Neuronal stem cell (in vitro differentiated cells): ENCODE measurements at places on chromosomes 11 and 22.

DNA sequence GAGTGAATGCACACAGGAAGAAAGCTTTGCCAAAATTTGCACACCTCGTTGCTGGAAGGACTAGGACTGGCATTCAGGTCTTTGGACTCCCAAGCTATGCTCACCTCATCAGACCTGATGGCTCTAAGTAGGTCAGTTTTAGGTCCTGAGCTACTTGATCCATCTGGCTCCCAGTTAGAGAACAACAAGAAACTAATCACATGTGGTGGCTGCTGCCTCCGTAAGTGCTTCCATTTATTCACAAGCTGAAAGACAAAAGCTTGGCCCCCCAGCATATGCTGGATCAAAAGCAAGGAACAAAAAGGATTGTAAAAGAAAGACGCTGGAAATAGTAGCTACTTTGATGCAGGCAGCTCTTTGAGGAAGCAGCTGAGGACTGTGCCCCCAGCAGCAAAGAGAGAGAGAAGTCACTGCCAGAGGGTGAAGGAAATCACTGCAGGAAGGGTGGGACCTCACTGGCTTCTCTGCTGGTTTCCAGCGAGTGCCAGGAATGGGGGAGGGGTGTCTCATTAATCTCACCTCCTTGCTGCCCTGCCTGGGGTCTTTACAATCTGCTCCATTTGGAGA, 268.9 kb downstream of the KIRREL3 start:
- no peak for DNase-seq

GRCh38 chr22:36352803-36353507, 34.8 kb downstream of the MYH9 start:
- no peak for DNase-seq

DNA sequence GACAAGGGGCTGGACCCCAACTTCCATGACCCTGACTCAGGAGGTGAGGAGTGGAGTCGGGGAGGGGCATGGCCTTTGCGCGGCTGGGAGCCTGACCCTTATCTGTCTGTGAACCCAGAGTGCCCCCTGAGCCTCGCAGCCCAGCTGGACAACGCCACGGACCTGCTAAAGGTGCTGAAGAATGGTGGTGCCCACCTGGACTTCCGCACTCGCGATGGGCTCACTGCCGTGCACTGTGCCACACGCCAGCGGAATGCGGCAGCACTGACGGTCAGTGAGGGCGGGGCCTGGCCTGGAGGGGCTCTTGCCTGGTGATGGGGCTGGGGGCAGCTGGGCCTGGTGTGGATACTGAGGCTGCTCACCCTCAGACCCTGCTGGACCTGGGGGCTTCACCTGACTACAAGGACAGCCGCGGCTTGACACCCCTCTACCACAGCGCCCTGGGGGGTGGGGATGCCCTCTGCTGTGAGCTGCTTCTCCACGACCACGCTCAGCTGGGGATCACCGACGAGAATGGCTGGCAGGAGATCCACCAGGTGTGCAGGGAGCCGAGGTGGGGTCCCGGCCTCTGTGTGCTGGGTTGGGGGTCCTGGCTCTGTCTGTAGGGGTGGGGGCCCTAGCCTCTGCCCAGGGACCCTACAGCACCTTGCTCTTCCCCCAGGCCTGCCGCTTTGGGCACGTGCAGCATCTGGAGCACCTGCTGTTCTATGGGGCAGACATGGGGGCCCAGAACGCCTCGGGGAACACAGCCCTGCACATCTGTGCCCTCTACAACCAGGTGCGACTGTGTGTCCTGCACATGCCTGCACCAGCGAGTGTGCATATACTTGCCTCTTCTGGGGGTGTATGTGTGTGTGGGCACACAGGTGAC, 6.3 kb downstream of the SHANK3 start:
- no peak for DNase-seq

DNA sequence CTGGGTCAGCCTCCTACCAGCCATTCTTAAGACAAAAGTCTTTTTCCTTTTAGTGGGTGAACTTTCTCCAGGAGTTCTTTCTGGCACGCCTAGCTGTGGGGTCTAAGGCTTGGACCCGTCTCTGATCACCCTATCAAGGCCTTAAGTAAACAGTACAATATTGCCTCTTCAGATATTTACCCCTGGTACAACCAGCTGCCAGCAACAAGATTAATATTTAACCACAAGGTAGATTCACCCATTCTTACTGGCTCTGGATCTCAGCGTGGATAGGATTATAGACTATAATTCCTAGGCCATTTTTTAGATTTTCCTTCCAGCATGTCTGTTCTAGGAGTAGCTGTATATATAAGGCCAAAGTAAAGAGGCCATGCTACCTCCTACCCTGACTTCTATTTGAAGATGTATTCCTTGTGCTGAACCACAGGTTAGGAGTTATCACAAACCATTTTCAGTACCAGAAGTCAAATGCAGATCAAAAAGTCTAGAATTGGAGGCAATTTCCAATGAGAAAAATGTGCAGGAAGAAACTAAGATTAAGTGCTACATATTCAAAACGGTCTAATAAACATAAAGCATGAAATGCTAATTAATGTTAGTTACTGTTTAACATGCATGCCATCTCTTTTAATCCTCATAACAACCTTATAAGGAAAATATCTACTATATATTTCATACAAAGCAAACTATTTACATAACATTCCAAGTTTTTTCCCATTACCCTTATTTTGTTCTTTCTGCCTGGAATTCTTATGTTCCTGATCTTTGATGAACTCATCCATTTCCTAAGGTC, 110.0 kb upstream of the SYN3 start:
- DNase-seq, result no peak

DNA sequence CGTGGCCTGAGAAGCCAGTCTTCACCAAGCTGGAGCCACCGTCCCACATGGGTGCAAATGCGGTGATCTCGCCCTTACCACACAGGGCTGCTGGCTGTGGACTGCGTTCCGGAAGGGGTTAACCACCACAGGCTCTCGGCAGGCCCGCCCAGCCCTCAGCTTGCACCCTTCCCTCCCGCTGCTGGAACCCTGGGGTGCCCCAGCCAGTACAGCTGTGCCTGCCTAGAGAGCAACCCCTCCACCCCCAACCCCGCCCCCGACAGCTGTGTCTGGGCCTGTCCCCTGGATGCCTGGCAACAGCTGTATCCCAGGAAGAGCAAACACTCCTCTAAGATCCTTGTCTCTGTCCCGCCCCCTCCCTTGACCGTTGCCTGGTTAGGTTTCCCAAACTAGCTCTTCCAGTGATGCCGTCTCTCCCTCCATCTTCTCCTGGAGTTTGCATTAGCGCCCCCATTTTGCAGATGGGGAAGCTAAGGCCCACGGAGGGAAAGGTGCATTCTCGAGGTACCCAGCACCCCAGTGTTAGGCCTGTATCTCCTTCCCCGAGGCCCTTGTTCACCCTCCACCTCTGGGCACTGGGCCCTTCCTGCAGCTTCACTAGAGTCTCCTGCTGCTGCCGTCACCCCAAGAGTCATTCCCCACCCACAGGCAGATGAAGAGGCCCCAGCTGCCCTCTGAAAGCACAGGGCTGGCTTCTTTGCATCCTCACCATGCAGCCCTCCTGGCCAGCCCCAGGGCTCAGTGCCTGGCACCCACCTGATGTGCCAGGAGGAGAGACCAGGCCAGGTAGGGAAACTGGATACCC, 12.6 kb upstream of the COX8A start:
- DNase-seq, result no peak

- no peak for DNase-seq
Observed at GRCh38 chr11:27040302-27041115, at the start of gene BBOX1. Gene BBOX1, plus strand, starts transcription at chr11:27040815. Its CDS starts 14,616 bp downstream, at chr11:27055431.

DNA sequence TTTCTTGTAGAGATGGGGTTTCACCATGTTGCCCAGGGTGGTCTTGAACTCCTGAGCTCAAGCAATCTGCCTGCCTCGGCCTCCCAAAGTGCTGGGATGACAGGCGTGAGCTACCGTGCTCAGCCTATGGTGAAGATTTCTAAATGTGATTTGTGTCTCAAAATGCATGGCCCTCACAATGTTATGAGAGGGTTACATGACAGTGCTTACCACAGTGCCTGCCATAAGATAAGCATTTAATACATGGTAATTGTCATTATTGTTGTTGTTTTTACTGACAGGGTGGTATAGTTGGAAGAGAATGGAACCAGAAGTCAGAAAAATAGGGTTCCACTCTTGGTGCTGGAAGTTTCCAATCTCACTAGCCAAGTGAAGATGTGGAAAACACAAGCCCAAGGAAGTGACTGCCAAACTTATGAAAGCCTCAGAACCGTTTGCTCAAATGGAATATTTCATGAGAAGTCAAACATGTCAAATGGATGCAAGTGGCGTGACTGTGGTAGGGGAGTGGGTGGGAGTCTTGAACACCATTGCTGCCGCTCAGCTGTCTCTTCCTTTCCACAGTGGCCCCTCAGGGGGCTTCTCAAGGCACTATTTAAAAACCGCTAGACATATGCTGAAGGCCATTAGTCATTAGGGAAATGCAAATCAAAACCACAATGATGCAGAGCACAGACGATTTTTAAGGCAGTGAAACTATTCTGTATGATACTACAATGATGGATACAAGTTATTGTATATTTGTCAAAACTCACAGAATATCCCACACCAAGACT, 29.1 kb upstream of the LMO2 start:
- no peak for DNase-seq

GRCh38 chr11:111957663-111958444, 20.7 kb downstream of the DIXDC1 start:
- DNase-seq, result no peak
